Right hindlimb (tissue), 1 donor: ENCODE measurements at places on chromosomes 4 and X.
A peak's percentile ranks its signal among the peaks of the same experiment; 100 is the strongest.

GRCh38 chr4:94127707-94128328 lies 79.8 kb upstream of the SMARCAD1 start:
- no peak for DNase-seq

- DNase-seq, result no peak
Measured at GRCh38 chrX:132119821-132120515, 7.9 kb downstream of the FRMD7 start.

DNA sequence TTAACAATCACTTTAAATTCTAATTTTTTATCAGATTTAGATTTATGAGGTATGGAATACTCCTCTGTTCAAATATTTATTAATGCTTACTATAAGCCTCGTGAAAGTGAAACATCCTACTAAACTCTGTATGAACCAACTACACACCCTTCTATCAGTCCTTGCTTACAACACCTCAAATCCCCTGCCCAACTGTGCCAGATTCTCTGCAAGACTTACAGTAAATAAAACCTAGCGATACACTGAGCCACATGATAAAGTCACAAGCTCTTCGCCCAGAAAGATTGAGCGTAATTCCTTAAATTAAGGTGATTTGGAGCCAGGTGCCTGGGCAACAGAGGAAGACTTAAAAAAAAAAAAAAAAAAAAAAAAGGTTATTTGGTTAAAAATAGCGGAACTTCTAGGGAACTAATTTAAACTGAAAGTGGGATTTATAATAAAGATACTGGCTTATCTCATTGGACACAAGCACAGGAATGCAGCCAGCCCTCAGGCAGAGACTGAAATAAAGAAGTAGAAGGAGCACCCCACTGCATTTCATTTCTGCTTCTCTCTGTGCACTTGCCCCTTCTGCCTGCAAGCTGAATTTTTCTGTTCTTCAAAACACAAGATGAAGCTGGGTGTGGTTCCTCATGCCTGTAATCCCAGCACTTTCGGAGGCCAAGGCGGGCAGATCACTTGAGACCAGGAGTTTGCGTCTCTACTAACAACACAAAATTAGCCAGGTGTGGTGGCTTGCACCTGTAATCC lies 17.5 kb upstream of the C4orf36 start:
- DNase-seq, result no peak

GRCh38 chrX:75746891-75747639 lies 38.0 kb downstream of the MAGEE2 start:
- peak; percentile 51 for DNase-seq

- no peak for DNase-seq
Measured at GRCh38 chrX:148811236-148811635, 310.8 kb downstream of the AFF2 start.

DNA sequence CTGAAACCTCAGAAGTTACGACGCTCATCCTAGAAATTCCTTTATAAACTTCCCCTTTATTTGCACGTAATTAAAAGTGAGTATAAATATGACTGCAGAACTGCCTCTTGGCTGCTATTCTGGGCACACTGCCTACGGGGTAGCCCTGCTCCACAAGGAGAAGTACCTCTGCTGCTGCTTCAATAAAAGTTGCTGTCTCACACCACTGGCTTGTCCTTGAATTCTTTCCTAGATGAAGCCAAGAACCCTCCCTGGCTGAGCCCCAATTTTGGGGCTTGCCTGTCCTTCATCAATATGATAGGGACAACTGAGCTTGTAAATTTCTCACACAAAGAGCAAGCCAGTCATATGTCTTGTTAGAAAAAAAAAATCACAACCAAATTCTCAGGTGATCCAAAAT lies 115.8 kb downstream of the VEGFC start:
- no peak for DNase-seq

DNA sequence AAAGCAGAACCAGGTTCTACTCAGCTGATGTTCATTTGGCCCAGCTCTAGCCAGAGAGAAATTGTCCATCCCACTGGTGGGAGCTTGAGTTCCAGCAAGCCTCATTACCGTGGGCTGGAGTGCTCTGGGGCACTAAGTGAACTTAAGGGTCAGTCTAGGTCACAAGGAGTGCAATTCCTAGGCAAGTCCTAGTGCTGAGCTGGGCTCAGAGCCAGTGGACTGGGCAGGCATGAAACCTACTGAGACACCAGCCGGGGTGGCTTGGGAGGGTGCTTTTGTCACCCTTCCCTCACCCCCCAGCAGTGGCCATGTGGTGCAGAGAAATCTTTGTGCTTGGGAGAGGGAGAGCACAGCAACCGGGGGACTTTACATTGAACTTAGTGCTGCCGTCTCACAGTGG lies 39.4 kb downstream of the GSX2 start:
- no peak for DNase-seq

DNA sequence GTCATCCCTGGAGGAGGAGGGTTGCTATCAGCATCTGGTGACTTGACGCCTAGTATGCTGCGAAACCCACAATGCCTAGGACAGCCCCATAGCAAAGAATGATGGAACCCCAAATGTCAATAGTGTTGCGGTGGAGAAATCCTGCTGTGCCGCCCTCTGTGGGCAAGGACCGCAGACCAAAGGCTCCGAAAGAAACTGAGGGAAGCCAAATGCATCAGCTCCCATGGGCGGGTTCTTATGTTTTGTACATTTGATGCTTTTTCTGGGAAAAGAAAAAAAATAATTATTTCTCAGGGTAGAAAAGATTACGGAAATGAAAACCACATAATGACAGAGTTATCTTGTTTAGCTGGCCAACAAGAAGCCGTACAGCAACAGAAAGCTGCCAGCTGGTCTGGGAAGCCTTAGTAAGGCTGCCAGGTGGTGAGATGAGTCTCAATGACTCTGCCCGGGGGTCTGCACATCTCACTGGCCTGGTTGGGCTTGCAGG lies 95.0 kb upstream of the TBL1X start:
- peak; percentile 25 for DNase-seq

GRCh38 chr4:26731351-26732035 lies 129.1 kb upstream of the STIM2 start:
- no peak for DNase-seq

- DNase-seq, result no peak
Measured at GRCh38 chrX:142977128-142977914, 48.4 kb upstream of the SPANXN4 start.

DNA sequence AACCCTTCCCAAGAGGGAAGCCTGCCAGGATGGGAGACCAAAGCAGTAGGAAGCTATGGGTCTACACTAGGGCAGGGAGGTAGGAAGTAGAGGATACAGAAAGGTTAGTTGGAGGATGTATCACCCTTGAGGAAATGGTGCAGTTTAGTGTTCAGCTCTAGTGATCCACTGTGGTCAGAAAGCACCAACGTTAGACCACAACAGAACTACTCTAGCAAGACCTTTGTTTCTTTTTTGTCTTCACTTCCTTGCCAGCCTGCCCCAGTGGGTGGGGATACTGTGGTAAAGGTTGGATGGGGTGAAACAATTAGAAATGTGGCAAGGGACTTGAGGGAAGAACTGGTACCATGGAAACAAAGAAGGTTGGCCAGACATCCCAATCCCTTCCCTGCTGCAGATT lies 83.3 kb downstream of the DDIT4L start:
- no peak for DNase-seq

DNA sequence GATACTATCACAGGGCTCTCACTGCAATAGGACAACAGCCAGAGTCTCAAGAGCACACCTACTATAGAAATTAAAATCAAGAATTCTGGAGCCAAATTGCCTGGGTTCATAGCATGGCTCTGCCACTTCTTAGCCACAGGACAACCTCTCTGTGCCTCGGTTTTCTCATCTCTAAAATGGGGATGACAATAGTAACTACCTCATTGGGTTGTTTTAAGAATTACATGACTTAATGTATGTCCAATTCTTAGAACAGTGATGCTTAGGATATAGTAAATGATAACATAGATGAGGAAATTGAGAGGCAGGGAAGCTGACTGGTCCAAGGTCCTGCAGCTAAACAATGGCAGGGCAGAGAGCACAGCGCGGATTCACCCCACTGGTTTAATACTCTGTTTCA lies 11.0 kb upstream of the ODAPH start:
- DNase-seq, result no peak

GRCh38 chrX:139204571-139204897 lies 326.0 kb upstream of the F9 start:
- no peak for DNase-seq

DNA sequence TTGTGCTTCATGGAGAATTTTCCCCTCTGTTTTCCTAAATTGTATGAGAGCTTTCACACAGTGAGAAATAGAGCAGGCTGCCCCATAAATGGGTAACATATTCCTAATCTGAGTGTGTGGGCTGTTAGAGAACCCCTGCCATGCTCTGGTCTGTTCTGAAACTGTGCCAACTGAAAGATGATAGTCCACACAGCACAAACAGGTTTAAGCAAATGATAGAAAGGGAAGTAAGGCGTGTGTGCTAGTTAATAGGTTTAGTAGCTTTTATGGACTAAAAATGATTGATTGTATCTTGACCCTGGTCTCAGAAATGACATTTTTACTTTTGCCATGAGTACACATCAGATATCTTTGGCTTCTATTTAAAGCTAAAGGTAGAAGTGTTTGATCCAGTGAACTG lies 106.2 kb downstream of the PRRG1 start:
- no peak for DNase-seq

- no peak for DNase-seq
Measured at GRCh38 chr4:18935659-18936345, 914.2 kb upstream of the LCORL start.

- DNase-seq, result no peak
Measured at GRCh38 chrX:155231163-155231562, 14.9 kb downstream of the VBP1 start.

DNA sequence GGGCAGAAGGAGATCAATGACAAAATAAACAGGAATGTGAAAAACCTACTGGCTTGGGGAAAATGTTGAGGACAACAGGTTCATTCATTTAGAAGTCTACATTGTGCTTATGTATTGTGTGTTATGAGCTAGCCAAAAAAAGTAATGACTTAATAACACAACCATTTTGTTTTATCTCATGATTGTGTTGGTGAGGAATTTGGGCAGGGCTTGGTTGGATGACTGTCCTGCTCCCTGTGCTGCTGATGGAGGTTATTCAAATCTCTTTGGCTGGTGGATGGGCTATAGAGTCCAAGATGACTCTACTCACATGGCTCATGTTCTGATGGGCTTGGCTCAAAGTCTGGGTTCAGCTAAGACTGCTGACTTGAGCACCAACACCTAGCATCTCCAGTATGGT lies 116.3 kb downstream of the HS3ST1 start:
- no peak for DNase-seq

DNA sequence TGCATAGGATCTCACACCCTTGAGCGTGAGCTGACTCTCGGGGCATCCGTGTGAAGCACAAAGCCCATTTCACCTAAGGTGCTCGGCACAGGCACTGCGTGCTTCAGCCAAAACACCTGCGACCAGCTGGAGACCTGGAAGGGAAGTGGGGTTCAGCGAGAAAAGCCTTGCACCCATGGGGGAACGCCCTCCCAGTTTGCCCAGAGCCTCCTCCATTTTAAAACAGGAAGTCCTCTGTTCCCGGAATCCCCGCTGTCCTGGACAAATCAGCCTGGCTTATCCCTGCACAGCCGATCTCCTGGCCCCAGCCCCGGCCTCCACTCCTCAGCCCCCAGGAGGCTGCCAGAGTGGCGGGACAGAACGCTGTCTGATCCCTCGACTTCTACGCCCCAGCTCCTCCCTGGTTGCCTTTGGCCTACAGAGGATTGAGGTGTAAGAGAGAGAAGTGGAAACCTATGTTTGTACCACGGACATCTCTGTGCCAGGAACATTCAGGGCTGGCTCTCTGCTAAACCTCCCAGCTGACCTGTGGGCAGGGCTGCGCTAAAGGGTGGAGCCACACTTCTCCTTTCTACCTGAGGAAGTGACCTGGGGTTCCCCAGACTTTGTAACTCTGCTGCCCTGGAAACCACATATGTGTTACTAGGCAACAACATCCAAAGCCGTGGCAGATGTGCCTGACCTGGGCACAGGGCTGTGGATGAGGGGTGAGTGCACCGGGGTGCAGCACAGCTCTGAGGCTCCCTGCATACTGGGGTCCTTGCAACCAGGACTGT lies 3.8 kb upstream of the C4orf50 start:
- no peak for DNase-seq

DNA sequence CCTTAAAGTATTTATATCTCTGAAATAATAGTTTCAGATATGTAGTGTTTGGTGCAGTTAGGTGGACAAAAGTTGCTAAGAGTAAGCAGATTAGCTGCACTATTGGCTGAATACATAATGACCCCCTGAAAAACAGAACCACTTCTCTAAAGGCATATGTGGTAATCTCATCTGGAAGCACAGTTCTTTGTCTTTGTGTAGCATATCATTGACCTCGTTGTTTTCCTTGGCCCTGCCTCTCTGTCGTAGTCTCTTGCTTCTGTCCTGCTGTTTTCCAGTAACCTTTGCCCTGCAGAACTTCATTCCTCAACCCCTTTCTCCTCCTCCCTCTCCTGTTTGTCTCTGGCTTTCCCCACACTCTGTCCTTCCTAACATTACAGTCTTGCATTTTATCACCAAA lies 41.4 kb downstream of the JADE3 start:
- no peak for DNase-seq

DNA sequence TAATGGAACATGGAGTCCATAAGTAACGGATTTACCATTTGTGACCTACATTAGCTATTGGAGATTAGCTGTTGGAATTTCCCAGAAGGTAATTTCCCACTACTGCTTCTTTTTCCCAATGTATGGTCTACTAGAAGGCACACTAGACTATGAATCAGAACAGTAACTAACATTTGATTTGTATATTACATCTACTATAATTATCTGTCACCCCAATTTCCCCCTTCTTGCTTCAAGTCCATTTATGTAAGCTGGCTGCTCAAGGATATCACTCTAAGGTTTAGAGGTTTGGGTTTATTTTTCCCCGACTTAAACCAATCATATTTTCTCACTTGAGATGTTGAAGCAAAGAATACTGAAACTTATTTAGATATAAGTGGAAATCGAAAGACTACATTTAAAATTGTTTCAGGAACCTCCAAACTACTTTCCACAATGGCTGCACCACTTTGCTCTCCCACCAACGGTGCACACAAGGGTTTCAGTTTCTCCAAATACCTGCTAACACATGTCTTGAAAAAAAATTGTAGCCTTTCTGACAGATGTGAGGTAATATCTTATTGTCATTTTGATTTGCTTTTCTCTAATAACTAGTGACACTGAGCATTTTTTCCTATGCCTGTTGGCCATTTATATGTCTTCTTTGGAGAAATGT lies 33.3 kb upstream of the H2AZ1 start:
- no peak for DNase-seq

GRCh38 chrX:86148024-86148511 lies at the start of gene DACH2:
Gene DACH2 (plus strand): TSS chrX:86148451.
- DNase-seq, result peak; percentile 89

DNA sequence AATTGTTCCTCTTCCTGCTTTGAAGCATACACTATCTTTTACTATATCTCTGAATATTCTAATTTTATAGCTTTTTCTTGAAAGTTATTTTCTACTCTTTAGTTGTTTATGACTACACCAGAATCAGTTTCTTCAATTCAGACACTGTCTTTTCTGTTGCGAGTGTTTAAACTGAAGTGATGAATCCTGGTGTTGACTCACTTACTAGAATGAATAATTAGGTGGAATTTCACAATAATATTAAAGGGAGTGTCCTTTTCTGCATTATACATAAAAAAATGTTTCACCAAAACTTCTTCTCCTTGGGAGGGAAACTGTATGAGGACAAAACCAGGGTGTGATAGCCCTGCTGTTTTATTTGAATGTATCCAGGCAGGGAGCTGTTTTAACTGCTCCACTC lies 1383.1 kb downstream of the C4orf33 start:
- DNase-seq, result no peak

GRCh38 chrX:100445593-100445992 lies 35.5 kb upstream of the PCDH19 start:
- DNase-seq, result no peak
